ENCODE measurements at places on chromosomes 3 and 15.
A peak's percentile ranks its signal among the peaks of the same experiment; 100 is the strongest.

- DNase-seq: no peak
These were observed 27.3 kb upstream of the TRAK1 start for GRCh38 chr3:42063888-42064287.

- no peak for DNase-seq
These were observed 280.3 kb upstream of the THBS1 start for GRCh38 chr15:39300451-39301153.

DNA sequence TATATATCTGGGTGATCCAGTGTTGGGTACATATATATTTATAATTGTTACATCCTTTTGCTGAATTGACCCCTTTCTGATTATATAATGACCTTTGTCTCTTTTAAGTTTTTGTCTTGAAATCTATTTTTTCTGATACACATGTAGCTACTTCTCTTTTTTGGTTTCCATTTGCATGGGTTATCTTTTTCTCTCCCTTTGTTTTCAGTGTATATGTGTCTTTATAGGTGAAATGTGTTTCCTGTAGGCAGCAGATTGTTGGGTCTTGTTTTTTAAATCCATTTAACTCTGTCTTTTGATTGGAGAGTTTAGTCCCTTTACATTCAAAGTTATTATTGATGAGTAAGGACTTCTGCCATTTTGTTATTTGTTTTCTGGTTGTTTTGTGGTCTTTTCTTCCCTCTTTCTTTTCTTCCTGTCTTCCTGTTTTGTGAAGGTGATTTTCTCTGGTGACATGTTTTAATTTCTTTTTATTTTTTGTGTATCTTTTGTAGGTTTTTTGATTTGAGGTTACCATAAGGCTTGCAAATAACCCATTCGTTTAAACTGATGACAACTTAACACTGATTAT lies 56.8 kb downstream of the STARD9 start:
- DNase-seq: no peak

- no peak for DNase-seq
These were observed 197.5 kb downstream of the PTPRG start for GRCh38 chr3:61758839-61759238.

DNA sequence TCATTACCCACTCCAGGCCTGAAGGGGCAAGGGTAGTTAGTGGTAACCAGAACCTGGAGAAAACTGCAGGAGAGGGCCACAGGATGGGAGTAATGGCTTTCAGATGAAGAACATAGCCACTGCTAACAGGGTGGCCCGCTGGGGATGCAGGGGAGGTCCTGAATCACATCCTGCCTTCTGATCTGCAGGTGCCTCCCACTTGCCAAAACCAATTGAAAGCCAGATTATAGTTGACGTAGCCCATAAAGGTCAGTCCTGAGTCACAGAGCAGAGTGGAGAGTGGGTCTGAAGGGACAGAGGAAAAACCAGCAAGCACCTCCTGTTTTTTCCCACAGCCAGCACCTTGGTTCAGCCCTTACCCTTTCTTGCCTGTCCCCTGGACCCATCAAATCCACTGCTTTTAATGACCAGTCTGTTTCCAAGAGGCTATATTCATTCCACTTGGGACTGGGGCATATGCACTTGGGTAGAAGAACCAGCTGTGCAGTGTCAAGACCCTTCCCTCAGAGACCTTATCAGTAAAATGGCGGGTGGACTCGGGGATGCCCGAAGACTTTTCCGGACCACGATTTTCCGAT lies 646 bp upstream of the SLC35G2 start:
- DNase-seq: no peak

DNA sequence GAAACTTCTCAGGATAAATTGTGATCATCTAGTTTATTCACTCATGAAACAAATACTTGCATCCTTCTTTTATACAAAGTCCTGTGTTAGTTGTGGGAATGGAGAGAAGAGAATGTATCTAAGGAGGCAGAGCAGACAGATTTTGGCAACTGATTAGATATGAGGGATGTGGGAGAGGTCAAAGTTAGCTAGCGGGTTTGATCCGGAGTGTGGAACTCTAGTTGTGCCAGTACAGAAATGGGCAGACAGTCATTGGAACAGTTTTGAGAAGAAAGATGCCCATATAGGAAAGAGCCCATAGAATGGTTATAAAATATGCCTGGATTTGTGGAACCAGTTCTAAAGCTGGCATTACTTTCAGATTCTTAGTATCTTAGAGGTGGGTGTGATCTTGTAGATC lies 141.1 kb downstream of the FNDC3B start:
- no peak for DNase-seq

DNA sequence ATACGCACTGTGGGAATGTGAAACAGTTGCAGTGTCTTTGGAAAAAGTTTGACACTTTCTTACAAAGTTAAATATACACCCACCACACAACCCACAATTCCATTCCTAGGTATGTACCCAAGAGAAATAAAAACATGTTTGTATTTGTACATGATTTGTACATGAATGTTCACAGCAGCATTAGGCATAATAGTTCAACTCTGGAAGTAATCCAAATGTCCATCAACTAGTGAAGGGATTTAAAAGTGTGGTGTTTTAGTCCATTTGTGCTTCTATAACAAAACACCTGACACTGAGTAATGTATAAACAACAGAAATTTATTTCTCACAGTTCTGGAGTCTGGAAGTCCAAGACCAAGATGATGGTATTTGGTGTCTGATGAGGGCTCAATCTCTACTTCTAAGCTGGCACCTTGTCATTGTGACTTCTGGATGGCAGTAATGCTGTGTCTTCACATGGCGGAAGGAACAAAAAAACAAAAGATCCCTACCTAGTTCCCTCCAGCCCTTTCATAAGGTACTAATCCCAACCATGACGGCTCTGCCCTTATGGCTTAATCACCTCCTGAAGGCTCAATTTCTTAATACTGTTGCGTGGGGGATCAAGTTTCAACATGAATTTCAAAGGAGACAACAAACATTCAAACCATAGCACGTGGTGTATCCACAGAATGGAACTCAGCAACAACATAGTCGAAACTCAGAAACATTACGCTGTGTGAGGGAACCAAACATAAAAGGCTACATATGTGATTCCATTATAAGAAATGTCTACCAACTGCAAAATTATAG lies 120.5 kb downstream of the AQP9 start:
- DNase-seq: no peak

DNA sequence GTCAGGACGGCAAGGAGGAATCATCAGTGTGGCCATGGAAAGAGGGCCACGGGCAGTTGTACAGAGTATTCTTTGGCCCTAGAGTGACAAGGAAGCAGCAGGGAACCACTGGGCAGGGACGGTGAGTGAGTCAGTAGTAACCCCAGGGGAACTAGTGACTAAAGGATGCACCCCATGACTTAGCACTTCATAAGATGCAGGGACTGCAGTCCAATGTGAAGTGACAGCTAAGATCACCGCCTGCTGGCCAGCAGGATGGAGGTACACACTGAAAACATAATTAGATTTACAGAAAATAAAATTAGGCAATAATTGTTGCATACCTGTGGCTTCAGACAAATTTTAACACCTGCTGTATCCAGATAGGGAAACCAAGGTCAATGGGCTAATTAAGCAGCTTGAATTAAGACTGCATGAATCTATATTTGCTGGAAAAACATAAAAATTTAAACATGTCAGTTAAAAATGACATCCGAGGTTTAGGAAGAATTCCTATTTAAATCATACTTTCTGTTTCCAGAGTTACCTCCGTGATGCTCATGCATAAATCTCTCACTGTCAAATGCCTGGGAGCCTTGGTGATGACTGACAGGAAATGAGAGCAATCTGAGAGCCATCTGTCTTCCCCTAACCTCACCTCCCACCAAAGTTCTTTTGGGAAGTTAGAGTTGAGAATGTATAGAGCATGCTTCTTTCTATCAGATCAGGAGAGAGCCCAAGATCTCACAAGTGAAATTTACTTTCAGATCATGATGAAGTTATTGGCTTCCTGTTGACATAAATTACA lies 56.5 kb downstream of the DCLK3 start:
- DNase-seq: no peak

- DNase-seq: no peak
These were observed 620.7 kb upstream of the ZNF385D start for GRCh38 chr3:22371607-22372291.

DNA sequence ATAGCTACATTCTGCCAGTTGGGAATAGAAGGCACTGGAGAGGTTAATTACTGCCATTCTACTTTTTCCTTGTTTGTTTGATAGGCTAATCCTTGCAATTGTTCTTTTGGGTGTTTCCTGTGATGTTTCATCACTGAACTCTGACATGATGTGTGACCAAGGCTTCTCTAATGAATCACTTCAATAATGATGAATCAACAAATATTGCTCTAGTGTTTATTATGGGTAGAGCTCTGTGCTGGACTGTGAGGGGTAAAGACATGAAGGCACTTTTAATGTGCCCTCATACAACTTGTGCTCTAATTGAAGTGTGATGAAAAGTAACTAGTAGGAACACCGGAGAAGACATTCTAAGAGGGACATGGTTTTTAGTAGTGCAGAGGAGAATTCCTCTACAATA lies 233.6 kb downstream of the WDR72 start:
- DNase-seq: no peak

DNA sequence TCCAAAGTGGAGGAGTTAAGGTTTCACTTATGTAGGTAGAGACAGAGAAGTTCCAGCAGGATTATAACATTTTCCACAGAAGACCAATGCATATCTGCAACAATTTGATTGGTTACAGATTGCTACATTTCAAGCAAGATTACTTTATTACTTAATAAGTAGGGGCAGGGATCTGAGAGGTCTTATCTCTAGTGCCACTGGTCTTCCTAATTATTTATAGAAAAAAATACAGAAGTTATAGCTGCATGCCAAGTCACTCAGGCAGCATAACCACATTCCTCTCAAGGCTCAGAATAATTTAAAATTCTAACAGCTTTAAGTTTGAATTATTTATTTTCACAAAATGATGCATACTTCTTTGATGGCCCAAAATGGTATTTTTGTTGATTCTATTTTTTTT lies 30.5 kb downstream of the RAD54L2 start:
- no peak for DNase-seq

- no peak for DNase-seq
These were observed 58.6 kb downstream of the MAP2K5 start for GRCh38 chr15:67601073-67601472.

- DNase-seq: no peak
These were observed 3.5 kb upstream of the ZFAND6 start for GRCh38 chr15:80055933-80056332.

DNA sequence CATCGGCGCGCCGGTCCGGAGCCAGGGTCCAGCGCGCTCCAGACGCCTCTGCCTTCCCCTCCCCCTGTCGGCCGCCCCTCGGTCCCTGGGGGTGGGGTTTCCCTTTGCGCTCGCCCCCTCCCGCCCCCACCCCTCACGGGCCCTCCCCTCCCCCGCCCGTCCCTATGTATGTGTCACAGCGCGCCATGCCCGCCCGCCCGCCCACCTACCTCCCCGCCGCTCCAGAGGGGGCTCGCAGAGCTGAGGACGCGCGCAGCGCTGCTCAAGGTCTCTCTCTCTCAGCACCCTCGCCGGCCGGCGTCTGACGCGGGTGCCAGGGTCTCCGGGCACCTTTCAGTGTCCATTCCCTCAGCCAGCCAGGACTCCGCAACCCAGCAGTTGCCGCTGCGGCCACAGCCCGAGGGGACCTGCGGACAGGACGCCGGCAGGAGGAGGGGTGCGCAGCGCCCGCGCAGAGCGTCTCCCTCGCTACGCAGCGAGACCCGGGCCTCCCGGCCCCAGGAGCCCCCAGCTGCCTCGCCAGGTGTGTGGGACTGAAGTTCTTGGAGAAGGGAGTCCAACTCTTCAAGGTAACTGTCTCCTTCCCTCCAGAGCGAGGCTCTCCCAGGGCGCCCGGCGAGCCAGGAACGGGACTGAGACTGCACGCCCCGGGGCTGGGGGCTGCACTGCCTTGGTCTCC lies at the start of gene ACAN:
ACAN (plus strand) TSS at position 196 of the 679 bp plus-strand sequence. CDS start 32,771 bp downstream, outside the sequence.
- DNase-seq: no peak

DNA sequence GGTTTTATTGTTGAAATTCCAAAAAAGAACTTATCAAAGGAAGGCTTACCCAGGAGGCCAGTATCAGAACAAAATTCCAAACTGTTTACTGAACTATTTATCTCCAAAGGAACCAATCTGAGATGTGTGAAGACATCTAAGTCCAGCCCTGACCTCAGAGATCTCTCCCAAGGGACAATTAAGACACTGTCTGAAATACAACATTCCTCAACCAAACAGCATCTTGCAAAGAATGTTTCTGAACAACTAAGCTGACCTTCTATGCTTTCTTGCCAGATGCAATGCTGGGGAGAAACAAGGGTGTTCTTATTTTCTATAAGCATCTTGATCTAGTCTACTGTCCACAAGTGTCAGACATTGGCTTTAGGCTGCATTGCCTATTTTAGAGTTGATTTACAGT lies 13.6 kb downstream of the PDZRN3 start:
- DNase-seq: no peak

GRCh38 chr15:55990516-55990915 lies 2.9 kb downstream of the NEDD4 start:
- DNase-seq: no peak

DNA sequence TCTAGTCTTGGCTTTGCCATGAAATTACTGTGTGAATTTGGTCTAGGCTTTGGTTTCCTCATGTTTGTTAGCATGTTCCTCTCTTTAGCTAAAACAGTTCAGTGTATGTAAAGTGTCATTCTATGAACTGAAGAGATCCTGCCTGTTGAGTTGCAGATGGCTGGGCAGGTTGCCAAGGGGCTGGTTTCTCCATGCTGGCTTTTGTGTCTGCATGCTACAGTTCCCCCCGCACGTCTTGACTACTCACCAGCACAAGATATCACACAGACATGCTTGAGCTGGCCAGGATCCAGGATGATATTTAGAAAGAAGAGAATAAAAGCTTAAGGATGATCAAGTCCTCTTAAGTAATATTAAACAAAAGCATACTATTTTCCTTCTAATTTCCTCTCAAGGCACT lies 90.2 kb downstream of the CERS3 start:
- DNase-seq: peak; percentile 22

DNA sequence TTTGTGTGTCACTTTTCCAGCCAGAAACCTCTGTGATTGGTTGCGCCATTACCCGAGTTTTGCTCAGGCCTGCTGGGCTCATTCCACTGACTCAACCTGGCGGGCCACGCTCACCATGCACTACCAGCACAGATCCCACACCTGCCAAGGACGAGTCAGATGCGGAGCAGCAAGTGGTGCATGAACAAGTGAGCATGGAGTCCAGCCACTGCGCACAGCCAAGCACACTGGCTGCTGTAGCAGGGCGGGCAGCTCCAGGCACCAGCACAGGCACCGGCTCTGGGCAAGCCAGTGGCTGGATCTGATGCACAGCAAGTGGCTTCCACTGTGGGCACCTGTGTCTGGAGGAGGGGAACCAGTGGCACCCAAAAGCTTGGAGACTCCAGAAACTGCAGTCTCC lies 110.4 kb downstream of the CBLB start:
- no peak for DNase-seq

- DNase-seq: no peak
These were observed 44.0 kb downstream of the CD200 start for GRCh38 chr3:112376992-112377391.

- DNase-seq: no peak
These were observed 4.8 kb downstream of the GPR171 start for GRCh38 chr3:151197981-151198767.

GRCh38 chr3:12746419-12746818 lies 12.6 kb downstream of the TMEM40 start:
- no peak for DNase-seq

GRCh38 chr3:40878464-40878905 lies 320.8 kb upstream of the CTNNB1 start:
- DNase-seq: no peak

All from GM12864 (cell line).